ENCODE measurements at places on chromosomes 3 and 15.

DNA sequence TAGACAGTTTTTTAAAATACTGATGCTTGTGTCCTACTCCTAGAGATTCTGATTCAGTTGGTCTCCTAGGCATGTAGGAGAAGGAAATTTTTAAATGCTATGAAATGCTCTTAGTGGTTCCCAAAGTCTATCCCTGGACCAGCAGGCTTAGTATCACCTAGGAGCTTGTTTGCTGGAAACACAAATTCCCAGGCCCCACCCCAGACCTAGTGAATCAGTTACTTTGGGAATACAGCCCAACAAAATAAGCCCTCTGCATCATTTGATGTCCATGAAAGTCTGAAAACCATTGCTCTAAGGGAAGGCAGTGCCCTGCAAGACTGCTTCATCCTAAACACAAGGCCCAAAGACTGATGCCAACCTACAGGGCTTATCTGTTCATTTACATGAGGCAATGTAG lies 36.3 kb downstream of the CCNL1 start:
- DNase-seq: no peak

DNA sequence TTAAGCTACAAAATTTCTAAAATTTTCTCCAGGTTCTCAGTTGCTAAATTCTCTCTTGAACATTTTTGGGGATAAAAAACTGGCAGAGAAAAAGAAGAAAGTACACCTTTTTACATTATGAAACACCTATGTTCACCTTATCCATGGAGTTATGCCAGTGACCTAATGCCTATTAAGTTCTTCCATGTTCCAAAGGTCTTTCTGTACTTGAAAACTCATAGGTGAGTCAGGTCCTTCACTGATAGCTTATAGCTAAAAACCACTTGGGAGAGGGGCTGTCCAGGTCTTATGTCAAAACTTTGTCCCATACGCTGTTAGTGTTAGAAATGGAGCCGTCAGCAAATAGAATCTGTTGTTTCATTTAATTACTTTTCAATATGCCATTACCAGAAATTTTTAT lies 487.5 kb upstream of the TPRG1 start:
- DNase-seq: no peak

DNA sequence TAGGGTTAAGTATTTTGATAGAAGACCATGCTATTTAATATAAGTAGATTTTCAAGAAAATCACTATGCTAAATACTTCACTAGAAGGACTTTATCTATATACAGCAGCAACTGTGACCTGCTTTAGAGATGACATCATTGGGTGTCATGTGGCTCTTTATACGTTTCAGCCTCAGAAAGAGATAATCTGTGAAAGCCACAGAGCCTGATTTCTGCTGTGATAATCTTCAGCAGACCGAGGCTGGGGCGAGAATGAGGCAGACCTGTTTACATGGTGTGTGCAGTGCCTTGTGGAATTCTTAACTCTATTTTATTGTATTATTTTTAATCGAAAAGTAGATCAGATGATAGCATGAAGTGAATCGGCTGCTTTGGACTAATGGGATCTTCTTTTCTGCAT lies 471.2 kb downstream of the MFSD1 start:
- DNase-seq: no peak

GRCh38 chr3:16498130-16498890 lies 15.2 kb downstream of the RFTN1 start:
- no peak for DNase-seq

DNA sequence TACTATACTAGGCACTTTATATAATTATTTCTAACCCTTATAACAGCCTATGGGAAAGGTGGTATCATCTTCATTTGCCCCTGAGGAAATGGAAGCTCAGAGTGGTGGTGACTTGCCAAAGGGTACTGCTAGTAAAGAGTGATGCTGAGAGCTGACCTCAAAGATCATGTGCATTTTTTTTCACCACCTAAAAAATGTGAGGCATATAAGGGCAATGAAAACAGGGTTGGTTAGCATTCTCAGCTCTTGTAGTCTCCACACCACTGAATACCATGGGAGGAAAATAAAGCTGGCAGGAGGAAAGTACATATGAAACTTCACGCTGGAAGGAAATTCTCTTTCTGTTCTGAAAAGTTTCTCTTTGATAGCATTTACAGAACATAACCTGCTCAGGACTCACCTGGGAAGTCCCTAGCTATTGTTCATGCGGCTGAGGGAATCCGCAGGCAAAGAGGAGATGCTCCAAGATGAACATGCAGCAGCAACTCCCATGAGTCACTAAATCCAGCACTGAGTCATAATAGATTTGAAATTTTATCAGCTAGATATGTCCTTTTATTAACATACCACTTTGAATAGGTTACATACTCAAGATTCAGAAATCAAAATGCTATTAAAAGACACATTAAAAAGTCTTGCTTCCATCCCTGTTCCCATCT lies 17.3 kb downstream of the FAIM start:
- no peak for DNase-seq

DNA sequence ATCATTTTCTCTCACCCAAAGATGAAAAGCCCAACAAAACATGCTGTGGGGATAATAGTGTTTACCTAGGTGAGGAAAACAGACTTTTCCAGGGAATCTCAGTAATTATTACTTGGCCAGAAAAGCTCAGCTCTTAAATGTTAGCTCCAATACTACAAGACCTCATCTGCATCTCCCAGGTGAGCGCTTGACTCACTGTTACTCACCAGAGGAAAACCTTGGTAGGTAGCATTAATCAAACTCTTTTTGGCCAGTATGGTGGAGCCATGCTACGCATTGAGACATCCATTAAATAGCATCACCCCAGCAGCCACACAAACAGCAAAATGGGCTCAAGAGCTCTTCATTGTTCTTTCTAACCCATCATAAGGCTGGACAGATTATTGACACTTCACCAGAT lies 99.0 kb downstream of the TIGIT start:
- DNase-seq: no peak

GRCh38 chr15:55879181-55879580 lies 114.2 kb downstream of the NEDD4 start:
- no peak for DNase-seq

GRCh38 chr15:51366920-51367319 lies 25.5 kb downstream of the GLDN start:
- no peak for DNase-seq

DNA sequence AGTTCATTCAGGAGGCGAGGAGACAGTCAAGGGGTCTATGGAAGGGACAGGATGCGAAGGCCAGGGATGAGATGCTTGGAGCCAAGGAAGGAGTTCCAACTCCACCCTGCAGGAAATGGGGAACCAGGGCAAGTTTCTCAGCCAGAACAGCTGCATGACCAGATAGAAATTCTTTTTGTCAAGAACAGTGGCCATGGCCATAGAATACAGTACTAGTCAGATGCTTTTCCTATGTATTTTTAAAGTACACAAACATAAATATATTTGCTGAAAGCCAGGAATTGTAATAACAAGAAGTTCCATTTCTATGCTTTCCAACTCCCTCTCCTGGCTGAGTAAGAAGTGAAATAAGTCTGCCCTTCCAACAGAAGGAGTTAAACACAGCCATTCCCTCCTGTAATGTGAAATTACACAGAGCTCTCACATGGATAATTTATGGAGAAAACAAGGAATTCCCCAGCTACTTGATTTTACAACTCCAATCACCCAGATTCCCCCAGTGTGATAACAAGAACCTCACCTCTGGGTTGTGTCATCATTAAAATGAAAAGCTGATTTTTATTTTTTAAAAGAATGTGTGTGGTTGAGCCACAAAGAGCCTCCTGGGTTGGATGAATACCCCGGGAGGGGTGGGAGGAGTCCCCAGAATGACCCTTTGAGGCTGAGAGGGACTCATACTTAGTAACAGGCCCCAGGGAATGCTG lies 124.6 kb upstream of the ARHGEF3 start:
- DNase-seq: no peak

- no peak for DNase-seq
Measured at GRCh38 chr3:78046566-78046965, 1006.7 kb downstream of the ROBO2 start.

DNA sequence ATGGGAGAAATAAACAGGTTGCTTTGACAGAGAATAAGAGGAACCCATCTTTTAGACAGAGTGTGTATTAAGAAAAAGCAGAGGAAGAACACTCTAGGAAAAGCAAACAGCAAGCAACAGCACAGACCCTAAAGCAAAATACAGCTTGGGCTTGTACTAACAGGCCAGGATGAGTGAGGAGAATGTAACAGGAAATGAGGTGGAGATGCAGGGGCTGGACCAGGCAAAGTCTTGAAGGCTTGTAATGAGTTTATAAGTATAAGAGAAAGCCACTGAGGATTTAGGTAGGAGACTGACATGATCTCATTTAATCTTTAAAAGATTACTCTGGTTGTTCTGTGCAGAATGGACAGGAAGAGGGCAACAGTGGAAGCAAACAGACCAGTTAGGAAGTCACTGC lies 4.9 kb downstream of the UBR1 start:
- no peak for DNase-seq

DNA sequence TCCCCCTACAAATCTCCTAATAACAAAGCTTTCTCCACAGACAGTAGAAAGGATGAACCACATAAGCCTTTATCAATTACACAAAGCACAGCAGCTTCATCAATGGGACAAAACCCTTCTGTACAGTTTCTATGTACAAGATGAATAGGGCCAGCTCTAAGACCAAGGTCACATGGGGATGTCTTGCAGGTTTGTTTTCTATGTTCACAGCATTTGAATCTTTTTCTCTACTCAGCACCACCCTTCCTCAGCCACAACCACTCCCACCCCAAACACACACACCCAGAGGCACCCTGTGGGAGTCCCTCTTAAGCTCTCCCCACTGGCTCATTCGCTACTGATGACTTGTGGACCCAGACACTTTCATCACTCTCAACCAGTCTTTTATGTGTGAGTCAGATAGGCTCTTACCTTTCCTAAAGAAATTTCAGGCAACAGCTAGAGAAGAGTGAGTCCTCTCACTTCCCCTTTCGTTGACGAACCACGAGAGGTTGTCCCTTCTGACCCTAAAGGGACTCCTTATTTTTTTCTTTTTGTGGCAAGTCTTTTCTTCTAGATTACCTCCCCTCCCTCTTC lies 57.9 kb downstream of the ARHGAP31 start:
- no peak for DNase-seq

- no peak for DNase-seq
Measured at GRCh38 chr3:39294446-39295183, 14.8 kb upstream of the CX3CR1 start.

- no peak for DNase-seq
Measured at GRCh38 chr3:138230525-138230924, 43.4 kb downstream of the ARMC8 start.

DNA sequence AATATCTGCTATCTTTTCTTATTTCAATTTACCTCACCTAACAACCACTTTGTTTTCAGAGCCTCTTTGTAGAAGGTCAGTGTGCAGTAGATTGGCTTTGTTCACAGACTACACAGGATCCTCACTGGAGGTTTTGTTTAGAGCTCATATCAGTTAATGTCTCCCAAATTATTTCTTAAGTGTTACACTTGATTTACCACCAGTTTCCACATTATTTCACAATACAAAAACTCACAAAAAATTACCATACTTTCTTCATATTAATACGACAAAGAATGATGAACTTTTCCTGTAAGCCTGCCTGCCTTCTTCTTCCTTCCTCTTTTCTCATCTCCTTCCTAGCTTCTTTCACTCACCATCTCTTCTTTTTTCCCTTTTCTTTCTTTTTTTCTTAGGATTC lies 133.3 kb downstream of the ALCAM start:
- DNase-seq: no peak

- no peak for DNase-seq
Measured at GRCh38 chr3:197855571-197855970, 64.5 kb downstream of the LRCH3 start.

GRCh38 chr3:106945435-106945834 lies 431.8 kb upstream of the CCDC54 start:
- DNase-seq: no peak

GRCh38 chr3:134922101-134922500 lies 127.0 kb downstream of the EPHB1 start:
- DNase-seq: peak; percentile 85

DNA sequence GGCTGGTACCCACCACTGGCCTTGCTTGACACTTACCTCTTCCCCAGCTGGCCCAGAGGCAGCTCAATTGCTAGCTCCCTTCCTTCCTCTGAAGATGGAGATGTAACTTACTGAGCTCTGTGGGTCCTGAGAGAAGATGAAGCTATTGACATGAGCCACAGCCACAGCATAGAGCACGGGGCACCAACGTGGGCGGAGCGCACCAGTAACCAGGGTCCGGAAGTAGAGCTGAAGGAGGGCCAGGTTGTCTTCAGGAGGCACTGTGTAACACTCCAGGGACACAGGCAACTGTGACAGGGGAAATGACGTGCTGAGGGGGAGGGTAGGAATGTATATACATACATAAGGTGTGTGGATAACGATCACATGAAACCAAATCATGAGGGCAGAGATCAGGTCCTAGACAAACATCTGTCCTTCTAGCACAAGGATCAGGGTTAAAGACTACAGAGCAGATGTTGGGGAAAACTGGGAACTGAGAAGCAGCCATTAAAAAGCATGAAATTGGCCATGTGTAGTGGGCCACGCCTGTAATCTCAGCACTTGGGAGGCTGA lies 4.3 kb upstream of the LTK start:
- no peak for DNase-seq

DNA sequence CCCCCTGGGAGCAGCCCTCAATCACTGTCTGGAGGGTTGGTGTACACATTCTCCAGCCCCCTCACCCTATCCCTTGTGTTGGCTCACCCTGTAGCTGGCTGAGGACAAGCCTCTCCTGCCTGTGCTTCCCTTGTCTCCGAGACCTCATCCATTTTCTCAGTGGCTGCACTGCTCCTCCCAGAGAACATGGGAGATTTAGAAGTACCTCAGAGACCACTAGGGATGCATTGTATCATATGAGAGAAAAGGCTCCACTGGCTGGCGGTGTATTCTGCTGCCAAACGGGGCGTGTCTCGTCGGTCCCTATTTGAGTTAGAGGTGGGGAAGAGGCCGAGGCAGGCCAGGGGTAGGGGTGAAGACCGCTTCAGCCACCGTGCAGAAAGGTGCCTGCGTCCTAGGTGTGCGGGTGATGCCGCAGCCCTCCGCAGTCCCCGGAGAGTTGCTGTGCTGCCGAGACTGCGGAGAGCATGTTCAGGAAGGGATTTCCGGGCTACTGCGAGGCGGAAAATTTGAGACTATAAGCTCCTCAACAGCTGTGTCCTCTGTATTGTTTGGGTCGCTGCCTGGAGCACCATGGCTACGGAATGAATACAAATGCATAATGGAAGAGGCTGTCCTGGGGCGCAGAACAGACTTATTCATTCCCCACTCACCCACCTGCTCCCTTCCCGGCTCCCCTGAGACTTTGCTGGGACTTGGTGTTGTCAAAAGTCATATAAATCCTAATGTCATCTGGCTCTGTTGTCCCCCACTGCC lies 43.8 kb downstream of the SPSB4 start:
- DNase-seq: no peak

GRCh38 chr3:52895418-52895817 lies 1.9 kb downstream of the STIMATE start:
- DNase-seq: no peak

- no peak for DNase-seq
Measured at GRCh38 chr15:28881170-28881569, 4.6 kb upstream of the APBA2 start.

GRCh38 chr3:171346582-171347300 lies 113.5 kb downstream of the TNIK start:
- no peak for DNase-seq

- no peak for DNase-seq
Measured at GRCh38 chr3:184366619-184367289, 5.2 kb downstream of the POLR2H start.

Measured in NCI-H187 treated with DMSO at 0.1 percent for 48 hours (cell line).